Mucosa of gallbladder (tissue), 1 donor: ENCODE measurements at places on chromosomes 12 and 14. TPM values are rescaled to one million over a fixed set of nuclear protein-coding genes. Genes with fewer than 3 reads are reported as not detected.

DNA sequence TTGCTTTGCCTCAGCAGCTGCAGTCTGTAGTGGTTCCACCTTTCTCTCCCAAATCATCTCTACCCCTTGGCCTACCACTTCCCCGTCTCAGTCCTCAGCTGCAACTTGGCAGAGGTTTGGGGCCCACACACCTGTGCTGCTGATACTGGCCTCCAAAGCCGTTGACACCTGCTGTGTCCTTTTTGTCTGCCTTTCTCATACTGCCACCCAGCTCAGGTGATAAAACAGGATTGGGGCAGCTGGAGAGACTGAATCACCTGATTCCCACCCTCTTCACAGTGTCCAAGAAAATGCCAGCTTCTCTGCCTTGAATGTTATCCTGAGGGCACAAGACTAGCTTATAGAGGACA is 103.7 kb downstream of the ETV6 start:
- DNase-seq: no peak

GRCh38 chr14:38507299-38507698 is 251.4 kb upstream of the CLEC14A start:
- DNase-seq: no peak

GRCh38 chr14:49160983-49161382 is 425.2 kb downstream of the RPS29 start:
- DNase-seq: no peak

DNA sequence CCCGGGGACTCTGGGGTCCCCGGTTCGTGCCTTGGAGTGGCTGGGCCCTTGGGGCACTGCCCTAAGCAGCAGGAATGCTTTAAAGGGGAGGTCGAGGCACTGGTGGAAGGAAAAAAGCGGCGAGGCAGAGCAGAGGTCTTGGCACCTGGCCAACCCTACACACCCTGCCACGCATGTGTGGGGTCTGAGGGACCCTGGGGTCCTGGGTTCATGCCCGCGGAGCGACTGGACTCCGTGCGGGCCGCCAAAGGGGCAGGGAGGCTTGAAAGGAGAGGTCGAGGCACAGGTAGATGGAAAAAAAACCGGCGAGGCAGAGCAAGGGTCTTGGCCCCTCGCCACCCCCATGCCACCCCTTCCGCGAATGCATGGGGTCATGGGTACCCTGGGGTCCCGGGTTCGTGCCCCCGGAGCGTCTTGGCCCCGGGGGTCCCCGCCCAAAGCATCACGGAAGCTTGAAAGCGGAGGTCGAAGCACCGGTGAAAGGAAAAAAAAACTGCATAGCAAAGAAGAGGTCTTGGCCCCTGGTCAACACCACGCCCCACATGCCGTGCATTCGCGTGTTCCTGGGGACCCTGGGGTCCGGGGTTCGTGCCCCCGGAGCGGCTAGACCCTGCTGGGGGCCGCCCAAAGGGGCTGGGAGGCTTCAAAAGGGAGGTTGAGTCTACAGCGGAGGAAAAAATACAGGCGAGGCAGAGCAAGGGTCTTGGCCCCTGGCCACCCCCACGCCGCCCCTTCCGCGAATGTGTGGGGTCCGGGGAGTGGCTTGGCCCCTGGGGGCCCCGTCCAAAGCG is 312.9 kb downstream of the ALG10 start:
- no peak for DNase-seq

DNA sequence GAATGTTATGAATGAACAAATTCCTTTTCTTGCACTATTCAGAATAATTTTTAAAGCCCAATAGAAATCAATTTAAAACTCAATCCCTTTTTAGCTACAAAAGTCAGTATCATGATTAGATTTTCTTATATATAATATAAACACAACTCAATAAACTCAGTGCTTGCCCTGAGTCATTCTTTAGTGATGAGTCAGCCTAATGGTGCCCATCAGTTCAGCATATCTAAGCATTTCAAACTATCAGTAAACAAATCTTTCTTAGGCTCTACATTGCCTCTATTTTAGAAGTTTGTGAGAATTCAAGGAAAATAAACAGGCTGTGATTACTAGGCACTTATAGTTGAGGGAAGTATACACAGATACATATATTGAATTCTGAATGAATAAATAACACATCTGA is 179.6 kb downstream of the NELL2 start:
- no peak for DNase-seq

GRCh38 chr14:56081139-56081538 is 37.1 kb upstream of the PELI2 start:
- DNase-seq: no peak

- no peak for DNase-seq
Observed at GRCh38 chr12:51323317-51323960, 535 bp downstream of the BIN2 start.

- peak; percentile 51 for DNase-seq
Observed at GRCh38 chr14:24315807-24316596, 4.7 kb downstream of the LTB4R start.

GRCh38 chr12:112013601-112014402 is 576 bp downstream of the ERP29 start:
- DNase-seq: peak; percentile 69

DNA sequence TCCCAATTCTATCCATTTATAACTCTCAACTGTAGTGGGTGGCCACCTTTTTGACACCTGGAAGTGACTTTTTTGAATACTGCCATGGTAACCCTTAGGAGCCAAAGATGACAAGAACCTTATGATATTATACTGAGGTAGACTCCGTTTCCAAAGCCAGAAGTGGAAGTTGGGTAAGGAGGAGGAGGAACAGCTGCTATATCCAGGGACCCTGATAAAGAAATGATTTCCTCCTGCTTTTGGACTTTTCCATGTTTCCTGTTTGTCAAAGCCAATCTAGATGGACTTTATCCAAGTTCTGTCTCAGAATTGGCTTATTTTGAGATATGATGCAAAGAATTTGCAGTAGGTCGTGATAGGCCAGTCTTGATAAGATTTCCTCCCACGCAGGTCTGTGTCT is 14.3 kb downstream of the TRIM9 start:
- DNase-seq: no peak

DNA sequence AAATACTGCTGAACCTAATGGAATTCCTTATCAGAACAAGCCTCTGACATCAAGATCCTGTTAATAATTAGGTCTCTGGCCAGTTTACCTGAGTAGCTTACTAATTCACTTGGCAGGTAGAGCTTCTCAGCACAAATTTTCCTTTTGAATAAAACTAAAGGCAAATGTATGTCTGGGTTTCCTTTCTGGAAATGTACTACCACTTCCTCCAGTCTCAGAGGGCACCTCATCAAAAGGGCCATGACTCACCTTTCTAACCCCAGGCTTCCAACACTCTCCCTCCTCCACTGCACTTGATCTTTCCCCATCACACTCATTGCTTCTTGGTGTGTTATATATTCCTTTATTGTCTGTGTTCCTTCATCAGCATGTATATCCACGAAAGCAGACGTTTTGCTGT is 90.5 kb downstream of the SLC2A13 start:
- no peak for DNase-seq

DNA sequence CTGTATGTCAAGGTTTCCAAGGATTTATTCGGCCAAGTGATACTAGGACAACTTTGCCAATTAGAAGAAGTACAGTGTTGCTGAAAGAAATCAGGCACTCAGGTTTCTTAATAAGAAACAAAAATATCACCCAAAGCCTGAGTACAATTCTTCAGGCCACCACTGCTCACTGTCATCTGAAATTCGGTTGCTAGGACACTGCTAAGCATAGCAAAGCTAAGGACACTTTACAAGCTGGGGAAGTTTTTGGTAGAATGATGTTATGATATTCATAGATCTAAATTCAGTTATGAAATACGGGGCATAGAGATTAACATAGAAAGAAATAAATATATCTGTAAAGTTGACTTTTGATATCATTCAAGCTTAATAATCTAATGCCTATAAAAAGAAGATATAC is 505.1 kb downstream of the NELL2 start:
- DNase-seq: no peak

GRCh38 chr12:68240975-68241374 is 12.4 kb downstream of the IL22 start:
- DNase-seq: peak; percentile 25

- DNase-seq: no peak
Observed at GRCh38 chr12:9706086-9706685, 26.7 kb downstream of the CLECL1 start.

DNA sequence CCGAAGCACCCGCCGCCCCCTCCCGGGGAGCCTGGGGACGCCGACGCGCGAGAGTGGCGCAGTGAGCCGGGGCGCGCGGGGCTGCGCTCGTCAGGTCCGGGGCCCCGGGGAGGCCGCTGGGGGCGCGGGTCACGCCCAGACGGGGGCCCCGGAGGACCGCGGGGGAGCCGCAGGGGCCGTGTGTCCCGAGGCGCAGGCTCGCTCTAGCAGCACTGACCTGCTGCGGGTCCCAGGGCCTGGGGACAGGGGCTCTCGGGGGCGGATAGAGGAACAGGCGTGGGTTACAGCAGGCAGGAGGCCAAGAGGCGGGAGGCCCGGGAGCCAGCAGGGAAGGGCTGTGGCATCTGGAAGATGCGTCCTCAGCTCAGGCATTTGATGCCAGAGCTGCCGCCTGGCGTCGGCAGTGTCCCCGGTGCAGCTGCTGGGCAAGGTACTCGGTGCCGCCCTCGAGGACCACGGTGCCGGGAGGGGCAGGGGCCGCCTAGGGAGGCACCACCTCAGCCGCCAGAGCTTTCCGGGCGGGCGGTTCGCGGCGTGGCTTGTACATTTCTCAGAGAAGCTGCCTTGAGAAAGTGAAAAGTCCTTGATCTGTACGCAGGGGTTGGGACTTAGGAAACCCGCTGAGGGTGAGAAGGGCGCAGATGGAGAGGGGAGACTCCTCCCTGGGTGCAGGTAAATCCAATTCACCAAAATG is 1.2 kb downstream of the WNT5B start:
- DNase-seq: peak; percentile 38

DNA sequence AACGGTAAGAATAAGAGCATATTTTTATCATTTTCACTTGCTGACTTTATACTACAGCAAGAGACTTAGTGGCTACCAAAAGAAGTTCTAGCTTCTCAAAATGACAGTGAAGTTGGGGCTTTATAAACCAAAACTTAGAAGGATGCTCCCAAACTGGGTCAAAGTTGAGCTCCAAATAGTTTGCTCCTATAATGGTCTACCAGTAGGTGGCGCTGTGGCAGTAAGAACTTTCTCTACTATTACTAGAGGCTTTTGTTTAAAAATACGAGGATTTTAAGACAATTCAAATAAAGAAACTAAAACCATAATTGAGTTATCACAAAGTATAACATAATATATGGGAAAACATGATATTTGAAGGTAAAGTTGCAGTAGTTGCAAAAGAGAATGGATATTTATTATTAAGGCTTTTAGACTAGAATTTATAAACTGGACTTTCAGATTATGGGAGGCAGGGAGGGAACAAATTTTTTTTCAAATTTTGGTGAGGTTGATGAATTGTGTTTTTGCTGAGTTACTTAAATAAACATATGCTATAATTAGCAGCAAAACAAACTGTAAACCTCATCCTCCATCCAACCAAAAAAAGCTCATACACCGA is 75.0 kb downstream of the TGFB3 start:
- peak; percentile 67 for DNase-seq

DNA sequence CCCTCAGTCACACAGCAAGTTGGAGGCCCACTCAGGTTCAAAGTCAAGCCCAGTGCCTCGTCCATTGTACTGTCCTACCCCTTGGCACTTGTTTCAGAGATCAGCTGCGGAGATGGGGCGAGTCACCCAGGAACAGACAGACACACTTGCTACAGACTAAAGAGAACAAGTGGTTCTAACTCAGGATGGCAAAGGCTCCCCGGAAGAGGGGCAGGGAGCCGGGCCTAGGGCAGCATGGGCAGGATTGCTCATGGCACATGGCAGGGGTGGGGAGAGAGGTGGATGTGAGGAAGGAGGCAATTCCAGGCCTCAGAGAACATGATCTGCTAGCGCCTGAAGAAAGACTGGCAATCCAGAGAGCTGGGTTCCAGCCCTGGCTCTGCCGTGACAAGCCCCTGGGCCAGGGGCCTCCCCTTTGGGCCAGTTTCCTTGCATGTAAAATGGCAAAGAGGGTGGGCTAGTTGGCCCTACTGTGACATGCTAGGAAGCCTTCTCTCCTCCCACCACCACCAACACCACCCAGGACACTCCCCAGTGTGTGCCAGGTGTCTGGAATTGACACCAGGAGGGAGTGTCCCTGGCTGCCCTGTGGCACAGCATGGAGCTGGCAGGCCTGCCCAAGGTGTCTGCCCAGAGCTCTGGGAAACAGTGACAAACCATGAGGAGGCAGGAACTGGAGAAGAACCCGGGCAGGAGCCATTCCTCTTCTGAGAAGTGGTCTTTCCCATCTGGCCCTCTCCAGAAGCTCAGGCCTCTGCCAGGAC is 24.0 kb upstream of the IRF2BPL start:
- DNase-seq: no peak

- DNase-seq: no peak
Observed at GRCh38 chr14:106694638-106695393, 1168.4 kb downstream of the TMEM121 start.

GRCh38 chr14:24307575-24308341 is at the start of gene CIDEB:
TSS of gene CIDEB (minus strand) at chr14:24307977. CDS start at chr14:24307858, 119 bp downstream.
- peak; percentile 76 for DNase-seq

- no peak for DNase-seq
Observed at GRCh38 chr12:1517007-1517406, 77.4 kb downstream of the FBXL14 start.

GRCh38 chr12:115095073-115095748 is 411.2 kb upstream of the TBX3 start:
- DNase-seq: no peak

DNA sequence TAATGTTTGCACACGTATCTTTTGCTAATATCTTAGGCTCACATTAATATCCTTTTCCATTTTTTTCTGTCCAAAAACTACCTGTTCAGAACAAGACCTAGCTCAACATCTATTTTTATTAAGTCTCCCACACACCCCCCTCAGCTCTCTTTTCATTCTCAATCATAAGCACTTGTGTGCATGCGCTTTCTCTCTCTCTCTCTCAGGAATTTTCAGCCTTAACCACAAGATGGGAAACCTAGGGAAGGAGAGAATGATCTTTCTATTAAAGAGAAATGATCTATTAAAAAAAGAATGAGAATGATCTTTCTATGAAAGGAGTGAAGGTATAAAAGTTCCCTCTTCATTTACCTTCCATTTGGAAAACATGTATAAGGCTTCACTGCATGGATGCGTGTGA is 39.7 kb upstream of the AP4S1 start:
- DNase-seq: no peak

- DNase-seq: no peak
Observed at GRCh38 chr12:65494537-65494936, 216.1 kb downstream of the MSRB3 start.

DNA sequence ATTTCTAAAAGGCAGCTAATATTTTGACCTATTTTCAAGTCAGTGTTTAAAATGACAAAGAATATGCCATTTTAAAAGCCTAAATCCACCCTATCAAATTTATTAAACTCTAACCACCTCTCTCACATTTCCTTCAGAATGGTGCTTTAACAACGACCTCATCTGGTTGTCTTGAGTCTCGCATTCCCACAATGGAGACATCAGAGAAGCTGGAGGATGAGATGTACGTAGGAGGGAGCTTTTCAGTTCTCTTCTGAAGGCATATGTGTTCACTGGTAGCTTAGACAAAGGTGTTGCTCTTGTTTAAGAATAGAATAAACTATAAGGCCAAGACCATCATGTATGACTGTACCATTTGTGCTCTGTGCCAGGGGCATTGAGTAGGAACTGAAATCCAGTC is 82.9 kb downstream of the BCL2L14 start:
- no peak for DNase-seq

GRCh38 chr12:117020536-117021220 is 78.5 kb downstream of the TESC start:
- no peak for DNase-seq

The CLBA1 gene
- 17.3 TPM for total RNA-seq

The SLC10A1 gene
- 0.86 TPM for total RNA-seq

The HAL gene
- total RNA-seq: 0.58 TPM

The TAS2R42 gene
- total RNA-seq: not detected

The IRAK3 gene
- 7.1 TPM for total RNA-seq

The KCNH5 gene
- 0.03 TPM for total RNA-seq

The LHX5 gene
- total RNA-seq: not detected

The MAP1LC3B2 gene
- total RNA-seq: 0.46 TPM

The KLRC3 gene
- total RNA-seq: not detected

The REP15 gene
- 0.95 TPM for total RNA-seq
